GM04503 (cell line): ENCODE measurements at places on chromosomes 7 and 10.

DNA sequence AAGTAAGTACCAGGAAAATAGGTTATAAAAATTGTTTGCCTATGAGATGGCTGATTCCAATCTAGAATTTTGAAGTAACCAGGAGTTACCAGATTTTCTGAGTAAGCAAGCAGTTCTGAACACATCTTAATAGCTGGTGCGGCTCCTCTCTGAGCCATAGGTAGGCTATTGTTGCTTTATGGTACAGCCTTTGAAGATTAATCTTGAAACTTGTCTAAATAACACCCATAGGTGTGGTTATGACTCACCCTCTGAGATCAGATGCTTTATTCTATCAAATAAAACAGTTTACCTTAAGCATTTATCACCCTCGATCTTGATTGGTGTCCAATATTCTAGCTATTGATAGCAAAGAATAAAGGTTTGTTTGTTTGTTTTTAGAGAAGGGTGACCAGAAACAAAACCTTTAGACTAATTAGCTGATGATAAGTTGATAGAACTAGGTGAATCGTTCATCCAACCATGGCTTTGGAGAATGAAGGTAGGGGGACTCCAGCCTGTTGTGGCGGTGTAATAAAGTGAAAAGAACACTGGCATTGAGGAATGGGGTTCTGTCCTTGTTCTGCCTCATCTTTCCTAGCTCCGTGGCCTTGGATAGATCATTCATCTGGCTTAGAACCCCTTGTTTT lies 72.2 kb downstream of the VTI1A start:
- DNase-seq = no peak

DNA sequence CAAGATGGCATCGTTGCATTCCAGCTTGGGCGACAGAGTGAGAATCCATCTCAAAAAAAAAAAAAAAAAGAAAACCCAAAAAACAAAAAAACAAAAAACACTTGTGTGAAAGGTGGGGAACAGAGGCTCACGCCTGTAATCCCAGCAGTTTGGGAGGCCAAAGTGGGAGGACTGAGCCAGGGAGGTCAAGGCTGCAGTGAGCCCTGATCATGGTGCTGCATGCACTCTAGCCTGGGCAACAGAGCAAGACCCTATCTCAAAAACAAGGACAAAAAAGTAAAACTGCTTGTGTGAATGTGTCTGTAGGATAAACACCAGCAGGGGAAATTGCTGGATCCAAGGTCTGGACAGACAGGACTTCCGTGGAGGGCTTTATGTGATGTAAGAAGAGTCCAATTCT lies 4.5 kb downstream of the PAOX start:
- DNase-seq = no peak

DNA sequence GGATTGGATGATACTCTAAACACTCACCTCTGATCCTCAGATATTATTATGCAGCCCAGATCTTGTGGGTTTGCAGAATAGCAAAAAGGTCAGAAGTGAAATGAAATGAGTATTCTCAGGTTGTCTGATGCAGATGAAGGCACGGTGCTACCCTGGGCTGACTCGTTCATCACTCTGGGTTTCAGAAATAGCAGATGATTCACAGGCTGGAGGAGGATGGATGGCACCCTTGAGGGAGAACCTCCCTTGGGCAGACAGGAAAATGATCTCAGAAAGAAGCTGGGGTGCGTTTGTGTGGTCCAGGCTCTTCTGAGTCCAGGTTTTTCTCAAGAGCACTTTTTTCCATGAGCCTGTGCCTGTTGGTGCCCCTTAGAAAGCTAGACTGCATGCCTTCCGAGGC lies 515.8 kb upstream of the MKI67 start:
- no peak for DNase-seq

GRCh38 chr10:46098386-46098785 lies 52.3 kb upstream of the MSMB start:
- no peak for DNase-seq

DNA sequence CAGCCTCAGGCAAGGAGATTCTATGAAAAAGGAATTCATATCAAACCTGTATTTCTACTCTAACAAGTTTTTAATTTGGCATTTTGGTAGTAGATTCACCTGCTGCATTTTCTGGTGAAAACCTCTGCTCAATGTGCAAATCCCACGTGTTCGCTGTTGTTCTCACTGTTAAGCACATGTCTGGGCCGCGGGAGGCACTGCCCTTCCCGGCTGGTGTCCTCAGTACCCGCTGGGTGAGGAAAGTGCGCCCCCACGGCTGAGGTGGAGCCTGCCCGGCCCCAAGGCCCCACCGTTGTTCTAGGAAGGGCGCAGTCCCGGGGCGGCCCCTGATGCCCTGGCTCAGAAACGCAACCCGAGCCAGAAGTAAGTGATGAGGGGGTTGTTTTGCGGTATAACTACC lies 193.4 kb upstream of the VWC2 start:
- no peak for DNase-seq
